ENCODE measurements at places on chromosomes 11 and 22.

GRCh38 chr11:109236696-109237095 is 185.3 kb upstream of the C11orf87 start:
- no peak for DNase-seq

GRCh38 chr11:8533332-8533731 is 60.7 kb downstream of the STK33 start:
- DNase-seq, result no peak

GRCh38 chr22:50471197-50471847 is 3.5 kb downstream of the SBF1 start:
- DNase-seq, result no peak

GRCh38 chr11:10639350-10639749 is 54.2 kb downstream of the IRAG1 start:
- no peak for DNase-seq

DNA sequence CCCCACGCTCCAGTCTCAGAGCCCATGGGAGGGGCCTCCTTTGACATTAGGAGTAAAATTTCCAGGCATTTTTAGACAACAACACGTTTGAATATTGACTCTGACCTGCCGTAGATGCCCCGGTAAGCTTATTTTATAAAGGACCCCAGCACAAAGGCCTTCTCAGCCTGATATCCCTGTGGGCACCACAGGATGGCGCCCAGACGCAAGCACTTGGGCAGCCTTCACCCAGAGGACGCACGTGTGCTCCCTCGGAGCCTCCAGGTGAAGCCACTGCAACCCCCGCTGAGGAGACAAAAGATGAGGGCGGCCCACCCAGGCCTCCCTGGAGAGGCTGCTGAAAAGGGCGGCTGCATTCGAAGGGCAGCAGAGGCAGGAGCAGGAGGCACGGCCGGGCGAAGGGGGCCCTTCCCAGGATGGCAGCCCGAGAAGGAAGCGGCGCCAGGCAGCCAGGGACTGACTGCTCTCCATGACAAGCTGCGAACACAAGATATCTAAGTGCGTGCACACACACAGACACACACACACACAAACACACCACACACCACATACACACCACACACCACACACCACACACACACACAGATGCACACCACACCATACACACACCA is 15.2 kb upstream of the TH start:
- no peak for DNase-seq

- DNase-seq, result no peak
Observed at GRCh38 chr11:111305876-111306275, 7.5 kb downstream of the POU2AF3 start.

DNA sequence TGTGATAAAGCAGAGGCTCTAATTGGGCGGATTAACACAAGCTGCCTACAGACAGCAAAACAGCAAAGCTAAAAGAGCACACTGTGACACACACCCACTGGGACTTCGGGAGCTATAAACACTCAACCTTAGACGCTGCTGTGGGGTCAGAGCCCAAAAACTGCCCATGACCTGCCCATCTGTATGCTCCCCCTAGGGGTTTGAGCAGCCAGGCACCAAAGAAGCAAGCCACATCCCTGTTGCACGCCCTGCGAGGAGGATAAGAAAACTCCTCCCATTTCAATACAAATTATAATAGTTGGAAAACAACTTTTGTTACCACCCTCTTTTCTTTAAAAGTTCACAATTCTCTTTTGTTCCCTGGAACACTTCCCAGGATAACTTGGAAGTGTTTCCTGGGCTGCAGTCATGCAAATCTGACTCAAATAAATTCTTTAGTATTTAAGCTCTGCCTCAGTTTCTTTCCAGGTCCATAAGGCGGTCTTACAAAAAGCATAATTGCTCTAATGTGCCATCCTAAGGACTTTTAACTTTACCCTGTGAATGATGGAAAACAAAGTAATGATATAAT is 86.4 kb downstream of the DLG2 start:
- no peak for DNase-seq

GRCh38 chr11:61472868-61473267 is 35.7 kb upstream of the LRRC10B start:
- no peak for DNase-seq

- no peak for DNase-seq
Observed at GRCh38 chr22:31556627-31557203, 60.4 kb downstream of the SFI1 start.

- DNase-seq, result no peak
Observed at GRCh38 chr22:35510481-35510934, 30.1 kb upstream of the RASD2 start.

DNA sequence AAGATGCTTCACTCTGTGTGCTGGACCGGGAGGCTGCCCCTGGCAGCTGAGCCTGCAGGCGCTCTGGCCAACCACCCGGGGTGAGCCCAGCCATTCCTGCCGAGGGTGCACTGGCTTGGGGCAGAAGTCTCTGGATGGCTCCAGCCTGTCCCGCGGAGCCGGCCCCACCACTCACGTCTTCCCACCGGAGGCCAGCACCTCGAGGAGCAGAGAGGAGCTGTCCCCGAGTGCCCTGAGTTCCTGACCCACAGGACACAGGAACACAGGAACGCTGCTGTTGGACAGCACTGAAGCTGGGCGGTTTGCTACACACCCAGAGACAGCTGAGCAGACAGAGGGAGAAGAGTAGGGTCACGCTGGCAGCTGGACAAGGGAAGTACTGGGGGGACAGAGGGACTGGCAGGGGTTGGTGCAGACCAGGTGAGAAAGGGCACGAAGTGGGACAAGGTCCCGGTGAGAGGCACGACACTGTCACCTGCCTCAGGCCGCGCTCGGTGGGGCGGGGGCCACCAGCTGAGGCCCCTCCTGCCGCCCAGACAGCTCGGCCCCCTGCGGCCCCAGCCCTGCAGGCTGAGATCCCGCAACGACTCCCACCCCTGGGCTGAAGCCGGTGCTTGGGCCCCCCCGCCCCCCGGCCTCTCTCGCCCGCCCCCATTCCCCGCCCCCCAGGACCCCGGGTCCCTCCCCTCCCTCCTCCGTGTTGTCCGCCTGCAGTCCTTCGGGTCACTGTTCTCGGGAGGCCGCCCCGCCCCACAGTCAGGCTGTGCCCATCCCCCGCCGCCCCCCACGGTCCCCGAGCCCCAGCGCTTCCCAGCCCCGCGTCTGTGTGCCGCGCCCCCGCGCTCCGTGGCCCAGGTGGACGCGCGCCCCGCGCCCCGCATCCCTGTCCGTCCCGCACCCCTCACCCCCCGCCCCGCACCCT is 624 bp upstream of the B4GALNT4 start:
- DNase-seq, result no peak

- no peak for DNase-seq
Observed at GRCh38 chr11:15707971-15708370, 593.2 kb downstream of the INSC start.

GRCh38 chr22:21642584-21643448 is 714 bp downstream of the SDF2L1 start:
- no peak for DNase-seq

DNA sequence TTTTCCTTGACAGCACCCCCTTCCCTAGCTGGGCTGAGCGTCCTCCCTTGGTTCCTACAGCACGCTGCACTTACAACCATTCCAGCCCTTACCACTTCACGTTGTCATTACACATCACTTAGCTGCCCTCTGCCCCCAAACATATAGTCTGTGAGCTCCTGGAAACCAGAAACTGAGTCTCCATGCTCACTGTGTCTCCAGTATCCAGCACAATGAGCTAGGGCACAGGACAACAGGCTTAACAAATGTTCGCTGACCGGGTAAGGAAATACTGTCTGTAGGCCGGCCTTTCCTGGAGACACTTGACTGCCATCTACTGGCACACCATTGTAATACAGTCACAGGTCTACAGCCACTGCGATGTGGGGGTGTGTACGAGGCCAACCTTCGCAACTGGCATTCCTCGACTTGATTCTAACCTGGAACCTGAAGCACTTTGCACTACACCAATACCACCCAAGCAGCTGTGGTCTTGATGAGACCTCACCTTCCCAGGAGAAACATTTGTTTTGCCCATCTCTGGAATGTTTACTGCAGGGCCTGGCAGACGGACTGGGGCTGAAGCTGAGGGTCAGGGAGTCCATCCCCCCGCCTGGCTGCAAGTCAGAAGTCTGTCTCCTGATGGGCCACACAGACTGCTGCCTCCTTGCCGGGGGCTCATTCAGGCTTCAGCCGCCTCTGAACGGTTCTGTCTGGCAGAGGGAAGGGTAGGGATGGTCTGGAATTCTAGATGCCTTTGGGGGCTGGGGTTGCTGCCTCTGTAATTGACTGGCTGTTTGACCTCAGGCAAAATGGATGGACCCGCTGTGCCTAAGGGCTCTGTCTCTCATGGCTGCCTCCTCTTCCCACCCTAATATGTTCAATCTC is 72.0 kb downstream of the SYN3 start:
- no peak for DNase-seq

DNA sequence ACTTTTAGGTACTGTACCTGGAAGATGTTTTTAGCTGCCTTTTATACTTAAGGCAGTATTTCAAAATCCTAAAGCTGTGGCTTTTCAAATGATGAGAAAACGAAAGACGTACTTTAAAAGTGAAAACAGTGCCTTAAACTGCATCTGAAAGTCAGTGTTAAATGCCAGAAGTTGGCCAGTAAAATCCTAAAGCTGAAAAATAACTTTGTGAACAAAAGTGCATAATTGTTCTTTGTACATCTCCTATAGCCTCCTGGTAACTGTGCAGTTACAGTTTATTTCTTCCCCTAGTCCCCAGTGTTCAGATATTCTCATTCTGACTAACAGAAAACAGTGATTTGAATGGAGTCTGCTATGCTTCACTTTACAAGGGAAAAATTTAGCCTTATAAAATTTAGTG is 6.8 kb downstream of the EED start:
- DNase-seq, result no peak

- no peak for DNase-seq
Observed at GRCh38 chr11:3225826-3226750, 6.1 kb downstream of the MRGPRE start.

- no peak for DNase-seq
Observed at GRCh38 chr11:126528075-126528474, 172.6 kb downstream of the ST3GAL4 start.

- no peak for DNase-seq
Observed at GRCh38 chr22:41242396-41243117, 1.8 kb upstream of the CHADL start.

GRCh38 chr22:31346255-31346732 is at the start of gene PATZ1:
PATZ1 (minus strand) TSS chr22:31346346; CDS start chr22:31345602, 744 bp downstream.
- peak; percentile 19 for DNase-seq

GRCh38 chr11:76653674-76654284 is 16.8 kb downstream of the LRRC32 start:
- no peak for DNase-seq

GRCh38 chr11:69656536-69657455 is 15.8 kb downstream of the CCND1 start:
- DNase-seq, result no peak

DNA sequence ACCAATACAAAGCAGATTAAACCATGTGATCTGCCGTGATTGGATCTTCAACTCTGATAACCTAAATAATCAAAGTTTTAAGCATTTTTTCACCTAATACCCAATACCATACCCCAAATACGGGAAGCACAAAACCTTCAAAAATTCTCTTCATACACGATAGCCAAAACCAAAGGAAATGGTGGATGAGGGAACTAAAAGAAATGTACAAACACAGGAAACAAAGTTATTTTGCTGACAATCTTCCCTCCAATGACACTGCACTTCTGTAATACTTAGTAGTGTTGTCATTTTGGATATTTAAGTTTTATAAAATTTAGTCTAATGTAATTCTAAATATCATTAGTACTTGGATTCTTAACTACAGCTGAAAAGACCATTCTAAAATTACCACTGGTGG is 27.0 kb downstream of the CSTF3 start:
- DNase-seq, result no peak

DNA sequence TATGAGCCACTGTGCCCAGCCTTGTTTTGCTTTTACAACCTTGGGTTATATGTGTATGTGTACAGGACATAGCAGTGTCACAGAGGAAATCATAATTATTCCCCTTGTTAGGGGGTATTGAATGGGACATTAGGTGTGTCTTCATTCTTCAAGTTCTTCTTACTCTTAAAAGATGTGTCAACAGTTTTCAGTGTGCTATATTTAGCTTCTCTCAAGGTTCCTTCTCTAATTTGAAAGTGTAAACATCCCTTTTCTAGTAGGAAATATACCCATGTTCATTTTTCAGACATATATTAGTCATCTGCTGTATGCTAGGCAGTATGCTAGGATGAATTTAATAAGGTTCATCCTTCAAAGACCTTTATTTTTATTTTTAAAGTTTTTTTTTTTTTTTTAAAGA is 17.1 kb downstream of the PCF11 start:
- DNase-seq, result no peak

- DNase-seq, result no peak
Observed at GRCh38 chr11:88384669-88385005, 47.1 kb upstream of the CTSC start.

DNA sequence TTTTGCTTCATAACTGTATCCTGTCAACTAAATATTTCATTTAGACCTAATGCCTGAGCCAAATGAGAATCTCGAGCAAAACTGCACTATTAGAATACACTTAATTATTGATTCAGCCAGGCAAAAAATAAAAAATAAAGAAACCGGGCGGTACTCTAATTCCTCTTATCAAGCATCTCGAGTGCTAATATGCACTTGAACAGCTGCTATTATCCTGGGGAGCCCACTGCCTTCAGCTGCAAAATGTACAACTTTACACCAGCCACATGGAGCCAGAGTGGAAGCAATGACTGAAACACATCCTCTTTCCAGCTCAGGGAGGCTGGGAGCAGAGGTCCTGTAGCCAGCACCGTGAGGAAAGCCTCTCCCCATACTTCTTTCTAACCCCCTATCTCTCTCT is 390.0 kb upstream of the CADM1 start:
- no peak for DNase-seq

GRCh38 chr22:49951000-49951677 is 9.4 kb upstream of the PIM3 start:
- no peak for DNase-seq

DNA sequence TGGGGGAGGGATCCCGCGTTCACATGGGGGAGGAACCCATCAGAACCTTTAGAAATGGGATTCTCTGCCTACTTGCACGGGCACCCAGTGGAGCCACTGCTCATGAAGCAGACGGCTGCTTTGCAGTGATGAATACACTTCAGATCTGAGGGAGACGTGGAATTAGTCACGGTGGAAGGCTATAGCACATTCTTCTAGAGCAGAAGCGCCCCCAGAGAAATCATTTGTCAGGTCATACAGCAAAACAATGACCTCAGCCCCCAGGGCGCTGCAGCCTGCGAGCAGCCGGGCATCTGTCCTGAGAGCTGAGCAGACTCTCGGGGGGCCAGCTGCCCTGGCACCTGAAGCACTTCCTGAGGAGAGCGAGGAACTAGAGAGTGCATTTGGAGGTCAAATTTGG is 12.7 kb downstream of the TP53AIP1 start:
- no peak for DNase-seq
